Myocyte (in vitro differentiated cells): ENCODE measurements at places on chromosomes 12 and 14. TPM values are rescaled to one million over a fixed set of nuclear protein-coding genes. Genes with fewer than 3 reads are reported as not detected.

CATSPERB gene
- not detected in 2 replicates for total RNA-seq

SRRM4 gene
- under 0.01 TPM in 1 of 2 replicates, not detected in the other for total RNA-seq

IQSEC3 gene
- not detected in 2 replicates for total RNA-seq

CABP1 gene
- total RNA-seq = not detected in 2 replicates

GSG1 gene
- 2.3 TPM in 2 replicates for total RNA-seq

- no peak for DNase-seq
Observed at GRCh38 chr14:98564006-98564405, 708.0 kb downstream of the BCL11B start.

- DNase-seq = no peak
Observed at GRCh38 chr14:44914849-44915248, 46.9 kb downstream of the KLHL28 start.

DNA sequence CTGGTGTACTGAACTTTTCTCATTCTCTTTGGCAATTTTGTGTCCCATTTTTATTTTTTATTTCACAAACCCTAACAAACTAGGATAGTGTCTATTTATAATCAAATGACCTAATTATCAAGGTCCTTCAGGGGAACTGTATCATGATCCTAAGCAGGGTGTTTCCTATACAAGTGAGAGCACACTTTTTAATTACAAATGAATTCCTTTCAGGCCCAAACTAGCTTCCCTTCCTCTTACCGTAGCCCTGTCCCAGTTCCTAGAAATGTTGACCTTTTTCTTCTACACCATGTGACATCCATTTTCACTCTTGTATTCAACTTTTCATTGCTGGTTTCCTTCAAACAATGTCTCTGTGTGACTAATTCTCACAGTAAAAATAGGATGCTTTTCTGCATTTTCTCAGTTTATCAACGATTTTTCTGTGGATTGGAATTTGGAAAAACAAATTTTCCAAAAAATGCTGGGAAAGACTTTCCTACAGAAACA lies 411.4 kb downstream of the CCDC91 start:
- no peak for DNase-seq

- DNase-seq = no peak
Observed at GRCh38 chr12:124812979-124813378, 50.7 kb downstream of the SCARB1 start.

DNA sequence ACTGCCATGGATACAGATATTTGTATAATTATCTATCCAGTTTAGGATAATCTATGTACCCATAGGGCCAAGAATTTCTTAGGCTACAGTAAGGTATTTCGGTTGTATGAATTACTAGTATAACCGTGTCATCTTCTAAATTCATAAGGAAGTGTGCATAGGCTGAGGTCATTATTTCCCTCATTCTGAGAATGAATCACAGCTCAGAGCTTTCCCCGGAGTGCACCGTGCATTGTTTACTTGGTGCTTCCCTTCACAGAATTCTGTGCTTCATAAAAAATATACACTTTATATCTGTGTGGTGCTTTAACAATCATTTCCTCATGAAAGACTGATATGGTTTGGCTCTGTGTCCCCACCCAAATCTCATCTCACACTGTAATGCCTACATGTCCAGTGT lies 514.1 kb downstream of the ETNK1 start:
- DNase-seq = no peak

DNA sequence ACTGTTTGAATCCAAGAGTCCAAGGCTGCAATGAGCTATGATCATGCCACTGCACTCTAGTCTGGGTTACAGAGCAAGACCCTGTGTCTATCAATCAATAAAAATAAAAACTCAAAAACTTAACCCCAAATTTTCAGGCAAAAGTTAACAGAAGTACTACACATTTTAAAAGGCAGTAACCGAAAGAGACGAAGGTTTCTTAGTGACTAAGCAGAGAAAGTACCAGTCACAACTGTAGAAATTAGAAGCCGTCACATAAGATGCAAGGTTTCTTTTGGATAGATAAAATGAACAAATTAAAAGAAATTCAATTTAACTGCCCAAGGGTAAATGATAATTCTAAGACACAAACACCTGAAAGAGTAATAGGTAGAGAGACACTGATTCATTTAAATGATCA lies 103.5 kb downstream of the MED13L start:
- no peak for DNase-seq

DNA sequence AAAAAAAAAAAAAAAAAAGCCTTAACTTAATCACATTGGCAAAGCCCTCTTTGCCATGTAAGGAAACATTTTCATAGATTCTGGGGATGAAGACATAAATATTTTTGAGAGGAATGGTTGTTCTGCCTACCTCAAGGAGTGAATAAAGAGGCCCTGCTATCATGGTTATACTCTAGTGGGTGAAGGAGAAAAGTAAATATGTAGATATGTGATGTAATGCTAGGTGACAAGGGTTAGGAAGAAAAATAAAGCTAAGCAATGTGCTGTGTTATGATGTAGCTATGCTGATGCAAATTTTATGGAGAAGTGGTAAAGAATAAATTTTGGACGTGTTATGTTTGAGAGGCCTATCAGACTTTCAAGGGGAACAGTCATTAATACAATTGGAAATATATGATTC lies 80.1 kb upstream of the DUSP6 start:
- DNase-seq = no peak

DNA sequence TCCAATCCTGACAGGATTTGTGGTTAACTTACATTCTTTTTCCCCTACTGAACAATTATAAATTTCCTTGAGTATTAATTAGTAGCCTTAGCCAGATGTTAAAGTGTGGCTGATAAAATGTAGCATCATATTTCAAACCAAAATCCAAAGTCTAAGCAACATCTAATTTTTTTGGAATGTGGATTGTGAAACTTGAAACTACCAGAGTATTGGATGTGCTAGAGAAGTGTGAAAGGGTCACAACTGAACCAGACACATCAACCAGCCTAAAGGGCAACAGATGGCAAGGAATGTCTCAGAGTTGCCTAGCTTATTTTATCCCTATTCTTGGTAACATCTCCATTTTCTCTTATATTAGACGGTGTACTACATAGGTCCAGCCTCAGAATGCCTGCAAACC lies 153.1 kb upstream of the DCN start:
- peak; percentile 57 for DNase-seq

DNA sequence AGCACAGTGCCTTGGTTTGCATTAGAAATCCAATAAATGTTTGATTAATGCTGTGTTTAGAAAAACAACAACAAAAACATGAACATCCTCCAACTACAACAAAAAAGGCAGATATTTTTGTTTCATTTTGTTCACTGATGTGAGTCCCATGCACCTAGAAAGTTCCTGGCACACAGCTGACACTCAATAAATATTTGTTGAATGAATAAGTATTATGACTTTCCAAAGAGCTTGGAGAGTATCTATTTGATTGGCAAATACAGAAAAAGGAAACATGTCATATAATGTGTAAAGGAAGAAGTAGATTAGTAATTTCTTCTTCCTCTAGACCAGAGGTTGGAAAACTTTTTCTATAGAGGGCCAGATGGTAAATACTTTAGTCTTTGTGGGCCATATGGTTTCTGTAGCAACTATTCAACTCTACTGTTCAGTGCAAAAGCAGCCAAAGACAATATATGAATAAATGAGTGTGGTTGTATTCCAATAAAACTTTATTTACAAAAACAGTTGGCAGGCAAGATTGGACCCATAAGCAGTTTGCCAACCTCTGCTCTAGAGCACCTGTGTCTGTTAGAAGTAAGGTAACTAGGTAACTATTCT lies 312.3 kb upstream of the DIO2 start:
- no peak for DNase-seq
